CD8-positive, alpha-beta memory T cell (primary cell): ENCODE measurements at places on chromosomes 1 and 21. TPM values are rescaled to one million over a fixed set of nuclear protein-coding genes. Genes with fewer than 3 reads are reported as not detected.

- DNase-seq: no peak
Observed at GRCh38 chr1:167500283-167500860, 18.0 kb downstream of the CD247 start.

DNA sequence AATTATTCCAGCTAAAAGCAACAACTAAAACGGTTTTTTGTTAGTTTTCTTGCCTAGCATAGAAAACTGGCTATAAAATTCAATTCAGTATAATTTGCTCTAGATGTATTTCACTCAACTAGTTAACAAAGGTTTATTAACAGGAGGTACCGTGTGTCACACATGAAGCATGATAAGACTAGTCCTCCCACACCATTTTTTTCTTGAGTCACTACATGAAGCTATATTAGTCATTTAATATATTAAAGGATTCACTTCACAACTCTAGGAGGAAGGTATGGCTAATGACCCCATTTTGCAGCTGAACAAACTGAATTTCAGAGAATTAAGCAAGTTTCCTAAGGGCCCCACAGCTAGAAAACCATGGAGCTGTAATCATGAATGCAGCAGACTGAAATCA is 307.8 kb upstream of the USP25 start:
- DNase-seq: no peak

- DNase-seq: peak; percentile 18
Observed at GRCh38 chr1:223363057-223363855, 720 bp downstream of the SUSD4 start.

DNA sequence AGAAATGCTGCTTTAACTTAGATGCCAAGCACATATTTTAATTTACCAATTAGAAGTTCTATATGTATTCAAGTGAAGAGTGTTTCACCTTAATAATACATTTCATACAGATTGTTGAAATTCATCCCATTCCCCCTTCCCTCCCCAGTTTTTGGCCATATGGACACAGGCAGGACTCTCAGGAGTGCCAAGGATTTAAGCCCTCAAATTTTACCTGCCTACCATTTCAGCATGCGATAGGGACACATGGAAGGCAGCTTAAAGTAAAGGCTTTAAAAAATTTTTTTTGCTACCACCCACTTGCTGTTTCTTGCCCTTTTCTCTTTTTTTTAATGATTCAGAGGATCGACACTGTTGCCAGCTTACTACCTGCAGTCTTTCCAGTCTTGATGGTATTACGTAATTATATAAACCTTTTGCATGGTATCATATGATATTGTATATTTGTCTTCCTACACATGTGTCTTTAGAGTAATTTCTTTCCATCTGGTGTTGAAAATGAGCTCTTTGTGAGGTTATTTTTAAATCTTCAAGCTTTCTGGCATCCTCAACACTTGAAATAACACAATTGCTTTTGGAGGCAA is 7.0 kb downstream of the EPB41 start:
- DNase-seq: no peak

Gene CD48
- total RNA-seq: 234 TPM
